ENCODE measurements at places on chromosomes 2 and 18. TPM values are rescaled to one million over a fixed set of nuclear protein-coding genes. Genes with fewer than 3 reads are reported as not detected.

Gene HAAO
- 6.6 TPM for total RNA-seq

DNA sequence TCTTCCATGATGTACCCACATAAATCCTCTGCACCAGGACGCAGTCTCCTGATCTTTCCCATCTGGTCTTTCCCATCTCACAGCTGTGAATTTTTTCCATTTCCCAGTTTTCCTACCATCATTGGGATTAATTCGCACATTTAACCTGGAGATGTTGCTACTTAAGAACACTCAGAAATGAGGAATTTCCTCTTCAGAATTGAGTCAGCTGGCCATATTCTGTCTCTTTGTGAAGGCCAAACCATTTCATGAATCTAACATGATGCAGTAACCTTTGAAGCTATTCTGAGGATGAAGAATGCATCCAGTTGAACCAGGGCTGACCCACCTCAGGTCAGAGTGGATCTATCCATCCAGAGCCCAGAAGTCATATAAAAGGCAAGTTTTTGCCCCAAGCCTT, 326.8 kb downstream of the SETBP1 start:
- no peaks in the 10 kb centered on the region for H3K36me3 ChIP-seq
- no peak for DNase-seq
- H3K4me1 ChIP-seq: peaks cover 10% of the 10 kb centered on the region
- no peak overlapping the region for H3K27ac ChIP-seq
- H3K27me3 ChIP-seq: no peaks in the 10 kb centered on the region

GRCh38 chr2:43948370-43948769, 47.4 kb downstream of the LRPPRC start:
- H3K27me3 ChIP-seq: no peaks in the 10 kb centered on the region
- H3K36me3 ChIP-seq: peaks cover 72% of the 10 kb centered on the region
- no peak overlapping the region for H3K27ac ChIP-seq
- no peaks in the 10 kb centered on the region for H3K4me1 ChIP-seq
- DNase-seq: no peak

Gene EXOC6B
- total RNA-seq: 54.0 TPM

- no peaks in the 10 kb centered on the region for H3K27me3 ChIP-seq
- no peaks in the 10 kb centered on the region for H3K36me3 ChIP-seq
- no peak overlapping the region for H3K27ac ChIP-seq
- H3K4me1 ChIP-seq: no peaks in the 10 kb centered on the region
- no peak overlapping the region for H3K4me3 ChIP-seq
Measured at GRCh38 chr2:97957432-97958183, 38.1 kb downstream of the TMEM131 start.

DNA sequence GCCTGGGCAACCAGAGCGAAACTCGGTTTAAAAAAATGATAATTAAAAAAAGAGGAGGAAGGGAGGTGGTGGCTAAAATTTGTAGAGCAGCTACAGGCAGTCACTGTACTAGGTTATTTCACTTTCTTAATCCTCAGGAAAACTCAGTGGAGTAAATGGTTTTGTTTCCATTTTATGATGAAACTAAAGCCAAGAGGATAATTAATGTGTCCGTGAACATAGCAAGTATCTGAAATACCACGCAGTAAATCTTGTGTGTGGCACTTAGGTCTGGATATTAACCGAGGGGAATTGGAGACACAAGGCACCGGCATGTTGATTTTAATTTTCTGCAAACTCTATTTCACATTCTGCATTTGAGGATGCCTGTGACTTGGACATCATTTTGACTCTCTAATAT, 14.5 kb downstream of the SH3BP4 start:
- no peak overlapping the region for H3K4me3 ChIP-seq
- H3K4me1 ChIP-seq: peaks cover 27% of the 10 kb centered on the region
- no peaks in the 10 kb centered on the region for H3K27me3 ChIP-seq
- H3K27ac ChIP-seq: no peak overlapping the region
- DNase-seq: no peak
- H3K36me3 ChIP-seq: no peaks in the 10 kb centered on the region

Gene HOXD8
- 3.1 TPM for total RNA-seq

Gene KCNIP3
- total RNA-seq: 14.6 TPM

DNA sequence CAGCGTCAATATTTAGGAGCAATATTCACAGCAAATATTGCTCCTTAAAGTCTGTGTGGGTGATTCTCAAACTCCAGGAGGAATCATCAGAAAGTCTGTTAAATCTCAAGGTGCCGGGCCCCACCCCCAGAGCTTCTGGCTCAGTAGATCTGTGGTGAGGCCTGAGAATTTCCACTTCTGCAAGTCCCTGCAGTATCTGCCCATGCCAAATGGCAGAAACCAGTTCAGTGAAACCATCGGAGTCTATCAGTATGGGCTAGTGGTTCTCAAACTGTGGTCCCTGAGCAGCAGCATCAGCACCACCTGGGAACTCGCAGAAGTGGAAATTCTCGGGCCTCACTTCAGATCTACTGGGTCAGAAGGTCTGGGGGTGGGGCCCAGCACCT, 202.9 kb downstream of the SLC4A3 start:
- H3K27me3 ChIP-seq: no peaks in the 10 kb centered on the region
- H3K36me3 ChIP-seq: no peaks in the 10 kb centered on the region
- DNase-seq: no peak
- no peak overlapping the region for H3K4me3 ChIP-seq
- H3K4me1 ChIP-seq: no peaks in the 10 kb centered on the region
- H3K27ac ChIP-seq: no peak overlapping the region

DNA sequence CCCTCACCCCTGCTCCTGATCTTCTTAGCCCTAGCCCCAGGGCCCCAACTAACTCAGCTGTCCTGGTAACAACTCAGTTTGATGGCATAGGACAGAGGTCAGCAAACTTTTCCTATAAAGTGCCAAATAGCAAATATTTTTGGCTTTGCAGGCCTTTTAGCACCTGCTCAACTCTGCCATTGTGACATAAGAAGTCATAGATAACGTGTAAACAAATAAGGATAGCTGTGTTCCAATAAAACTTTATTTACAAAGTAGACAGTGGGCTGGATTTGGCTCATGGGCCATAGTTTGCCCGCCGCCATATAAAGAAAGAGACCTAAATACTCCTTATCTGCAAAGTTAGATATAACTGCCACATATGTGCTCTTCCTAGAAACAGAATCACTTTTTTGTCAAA, 27.3 kb upstream of the TMEM87B start:
- H3K27ac ChIP-seq: no peak overlapping the region
- H3K4me3 ChIP-seq: no peak overlapping the region
- DNase-seq: no peak

DNA sequence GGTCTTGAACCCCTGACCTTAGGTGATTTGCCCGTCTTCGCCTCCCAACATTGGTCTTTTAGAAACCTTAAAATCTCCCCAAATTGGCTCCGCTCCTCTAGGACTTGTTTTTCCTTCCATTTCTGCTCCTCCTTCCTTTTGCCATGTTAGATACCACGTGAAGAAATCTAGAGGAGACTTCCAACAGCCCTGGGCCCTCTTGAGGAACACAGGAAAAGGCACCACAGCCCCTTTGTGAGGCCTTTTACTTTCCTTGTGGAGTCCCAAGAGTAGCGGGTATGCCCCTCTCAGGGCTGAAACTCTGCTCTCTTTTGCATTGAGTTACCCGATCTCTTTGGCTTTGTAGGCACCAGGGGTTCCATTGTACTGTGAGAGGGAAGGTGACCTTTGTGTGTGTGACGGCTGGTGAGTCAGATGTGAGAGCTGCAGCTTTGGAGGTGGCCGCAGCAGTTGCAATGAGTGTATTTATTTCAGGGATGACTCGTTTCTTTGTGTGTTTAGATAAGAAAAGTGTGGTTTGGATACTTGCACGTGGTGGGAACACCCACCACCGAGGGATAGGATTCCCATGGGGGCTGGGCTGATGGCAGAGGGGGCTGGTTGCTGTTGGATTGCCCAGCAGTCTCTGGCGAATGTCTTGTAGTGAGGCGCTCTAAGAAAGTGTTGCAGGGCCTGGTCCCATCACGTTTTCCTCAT, 218.4 kb upstream of the HS6ST1 start:
- DNase-seq: no peak
- no peaks in the 10 kb centered on the region for H3K4me1 ChIP-seq
- no peaks in the 10 kb centered on the region for H3K36me3 ChIP-seq
- no peaks in the 10 kb centered on the region for H3K27me3 ChIP-seq
- peak overlapping the region; percentile 43 for H3K27ac ChIP-seq

All from suprapubic skin (tissue), 4 donors.